ENCODE measurements at places on chromosomes 11 and 22.

GRCh38 chr22:38479096-38479837 lies 11.4 kb downstream of the KDELR3 start:
- DNase-seq = no peak

GRCh38 chr11:109648804-109649203 lies 226.8 kb downstream of the C11orf87 start:
- no peak for DNase-seq

- no peak for DNase-seq
Observed at GRCh38 chr22:32932176-32932575, 126.0 kb downstream of the SYN3 start.

DNA sequence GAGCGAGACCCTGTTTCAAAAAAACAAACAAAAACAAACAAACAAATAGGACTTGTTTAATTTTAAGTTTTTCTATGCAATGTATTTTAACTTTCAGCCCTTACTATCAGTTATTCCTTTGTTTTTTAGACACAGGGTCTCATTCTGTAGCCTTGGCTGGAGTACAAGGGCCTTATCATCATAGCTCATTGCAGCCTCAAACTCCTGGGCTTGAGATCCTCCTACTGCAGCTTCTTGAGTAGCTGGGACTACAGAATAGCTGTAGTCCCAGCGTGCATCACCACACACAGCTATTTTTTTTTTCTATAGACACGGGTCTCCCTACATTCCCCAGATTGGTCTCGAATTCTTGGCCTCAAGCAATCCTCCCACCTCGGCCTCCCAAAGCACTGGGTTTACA lies 44.5 kb downstream of the PIK3C2A start:
- DNase-seq = no peak

DNA sequence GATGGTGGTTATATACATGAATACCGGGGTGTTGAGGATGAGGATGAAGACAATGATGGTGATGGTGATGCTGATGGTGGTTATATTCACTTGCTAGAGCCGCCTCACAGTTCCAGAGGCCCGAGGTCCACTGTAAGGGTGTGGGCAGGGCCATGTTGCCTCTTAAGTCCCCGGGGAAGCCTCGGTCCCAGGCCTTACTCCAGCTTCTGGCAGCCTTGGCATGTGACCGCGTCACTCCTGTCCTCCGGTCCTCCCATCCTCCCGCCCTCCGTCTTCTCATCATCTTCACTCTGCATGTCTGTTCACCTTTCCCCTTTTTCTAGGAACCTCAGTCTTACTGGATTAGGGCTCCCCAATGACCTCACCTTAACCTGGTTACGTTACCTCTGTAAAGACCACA lies 54.6 kb downstream of the IGLL1 start:
- no peak for DNase-seq

GRCh38 chr22:49514641-49515040 lies 313.0 kb downstream of the BRD1 start:
- no peak for DNase-seq

GRCh38 chr22:50417411-50418210 lies 57.2 kb downstream of the SBF1 start:
- no peak for DNase-seq

GRCh38 chr11:103944251-103944940 lies 92.0 kb upstream of the DDI1 start:
- DNase-seq = no peak

GRCh38 chr22:41801886-41802285 lies 1.4 kb downstream of the CCDC134 start:
- no peak for DNase-seq

DNA sequence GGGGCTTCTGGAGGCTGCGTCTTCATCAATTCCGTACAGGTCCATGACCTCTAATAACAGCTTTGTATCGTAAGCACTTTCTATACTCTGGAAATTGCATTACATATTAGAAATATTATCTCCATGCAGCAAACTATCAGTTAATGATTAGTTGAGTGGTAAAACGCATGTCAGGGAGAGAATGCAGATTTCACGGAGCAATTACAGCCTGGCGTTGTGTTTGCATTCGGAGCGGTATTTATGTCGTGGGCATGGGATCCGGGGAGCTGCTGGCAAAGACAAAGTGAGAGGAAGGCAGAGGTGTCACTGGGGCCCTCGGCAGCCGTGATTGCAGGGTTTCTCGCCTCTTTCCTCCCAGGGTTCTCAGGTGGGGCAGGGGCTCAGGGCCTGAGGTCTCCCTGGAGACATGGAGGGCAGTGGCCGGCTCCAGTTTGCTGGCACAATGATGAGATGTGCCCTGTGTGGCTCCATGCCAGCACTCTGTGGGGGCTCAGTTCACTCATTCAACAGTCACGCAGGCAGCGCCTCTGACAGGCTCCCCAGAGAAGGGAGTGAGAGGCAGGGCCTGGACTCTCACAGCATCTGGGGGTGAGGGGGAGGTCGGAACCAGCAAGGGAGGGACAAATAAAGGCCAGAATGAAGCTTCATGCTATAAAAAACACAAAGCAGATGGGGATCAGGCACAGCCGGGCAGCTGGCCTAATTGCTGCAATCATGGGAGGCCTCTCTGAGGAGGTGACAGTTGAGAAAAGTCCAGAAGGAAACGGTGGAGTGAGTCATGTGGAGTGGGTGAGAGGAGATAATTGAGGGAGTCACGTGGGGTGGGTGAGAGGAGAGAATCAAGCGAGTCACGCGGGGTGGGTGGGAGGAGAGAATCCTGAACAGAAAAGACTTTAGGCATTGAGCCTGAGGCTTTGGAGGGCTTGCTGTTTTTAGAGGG lies 1002.7 kb downstream of the BRD1 start:
- no peak for DNase-seq

- no peak for DNase-seq
Observed at GRCh38 chr22:19657252-19658056, 56.8 kb upstream of the SEPTIN5 start.

- DNase-seq = no peak
Observed at GRCh38 chr11:80109031-80109430, 668.2 kb upstream of the TENM4 start.

DNA sequence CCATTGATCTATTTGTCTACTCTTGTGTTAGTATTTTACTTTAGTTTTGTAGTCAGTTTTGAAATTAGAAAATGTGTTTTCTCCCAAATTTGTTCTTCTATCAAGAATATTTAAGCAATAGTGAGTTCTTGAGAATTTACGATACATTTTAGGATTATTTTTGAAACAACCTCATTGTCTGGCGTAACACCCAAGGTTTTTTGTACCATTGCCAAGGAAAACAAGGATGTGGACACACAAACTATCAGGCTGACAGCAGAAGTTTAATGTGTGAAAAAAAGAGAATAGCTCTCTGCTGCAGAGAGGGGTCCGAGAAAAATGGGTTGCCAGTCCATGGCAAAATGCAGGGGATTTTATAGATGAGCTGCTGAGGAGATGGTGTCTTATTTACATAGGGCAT lies 865.1 kb upstream of the CNTN5 start:
- DNase-seq = no peak

DNA sequence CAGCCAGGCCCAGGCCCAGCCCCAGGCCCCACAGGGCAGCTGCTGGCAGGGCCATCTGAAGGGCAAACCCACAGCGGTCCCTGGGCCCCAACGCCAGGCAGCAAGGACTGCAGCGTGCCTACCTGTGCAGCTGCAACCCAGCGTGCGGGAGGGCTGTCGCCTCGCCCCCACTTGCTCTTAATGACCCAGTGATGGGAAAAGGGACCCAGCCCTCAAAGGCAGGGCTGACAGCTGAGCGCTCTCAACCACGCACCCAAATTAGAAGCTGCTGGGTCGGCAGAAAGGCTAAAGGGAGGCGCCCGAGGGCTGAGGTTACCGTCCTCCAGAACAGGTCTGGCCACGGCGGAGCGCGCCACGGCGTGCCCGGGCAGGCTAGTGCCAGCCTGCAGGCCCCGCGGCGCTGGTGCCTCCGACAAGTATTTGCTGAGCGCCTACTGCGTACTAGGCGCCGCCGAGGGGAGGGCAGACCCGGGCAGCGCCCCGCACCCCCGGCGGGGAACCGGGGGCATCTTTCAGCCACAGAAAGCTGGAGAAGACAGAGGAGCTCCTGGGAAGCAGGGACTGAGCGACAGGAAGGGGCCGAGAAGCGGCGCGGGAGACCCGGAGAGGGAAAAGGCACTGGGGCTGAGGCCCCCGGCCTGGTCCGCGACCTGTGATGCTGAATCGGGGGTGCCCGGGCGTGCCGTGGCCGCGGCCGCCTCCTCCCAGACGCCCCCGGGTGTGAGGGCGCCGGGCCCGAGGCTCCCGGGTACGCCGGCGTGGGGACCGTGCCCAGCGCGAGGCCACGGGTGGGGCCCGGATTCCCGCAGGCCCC lies 773 bp downstream of the HRAS start:
- no peak for DNase-seq

DNA sequence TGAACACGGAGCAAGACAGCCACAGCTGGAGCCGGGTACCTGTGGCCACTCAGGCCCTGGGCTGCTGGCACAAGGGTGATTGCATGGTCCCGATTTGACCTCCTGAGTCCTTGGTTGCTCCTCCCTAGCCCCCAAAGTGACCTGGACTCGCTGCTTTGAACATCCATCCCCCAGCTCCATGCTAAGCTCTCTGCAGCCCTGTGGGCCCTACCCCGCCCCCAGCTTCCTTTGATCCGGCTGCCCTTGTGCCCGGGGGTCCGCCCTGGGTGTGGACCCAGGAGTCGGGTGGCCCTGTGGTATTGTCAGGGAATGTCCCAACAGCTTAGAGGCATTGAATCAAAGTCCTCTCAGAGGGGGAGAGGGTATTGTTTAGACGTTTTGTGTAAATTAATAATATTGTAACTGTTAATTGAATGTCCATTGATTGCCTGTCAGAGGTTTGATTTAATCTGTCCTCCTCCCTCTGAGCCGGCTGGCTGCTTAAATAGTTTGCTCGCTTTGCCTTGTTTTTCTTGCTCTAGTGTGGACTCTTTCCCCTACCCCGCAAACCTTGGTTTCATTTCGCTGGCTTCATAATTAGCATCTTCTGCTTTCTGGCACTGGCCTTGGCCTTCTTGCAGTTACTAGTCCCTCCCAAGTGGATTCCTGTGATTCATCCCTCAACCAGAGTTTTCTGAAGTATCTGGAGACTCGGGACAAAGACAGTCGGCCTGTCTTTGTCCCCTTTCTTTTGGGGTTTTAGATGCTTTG lies 20.7 kb downstream of the GRIK4 start:
- DNase-seq = no peak

DNA sequence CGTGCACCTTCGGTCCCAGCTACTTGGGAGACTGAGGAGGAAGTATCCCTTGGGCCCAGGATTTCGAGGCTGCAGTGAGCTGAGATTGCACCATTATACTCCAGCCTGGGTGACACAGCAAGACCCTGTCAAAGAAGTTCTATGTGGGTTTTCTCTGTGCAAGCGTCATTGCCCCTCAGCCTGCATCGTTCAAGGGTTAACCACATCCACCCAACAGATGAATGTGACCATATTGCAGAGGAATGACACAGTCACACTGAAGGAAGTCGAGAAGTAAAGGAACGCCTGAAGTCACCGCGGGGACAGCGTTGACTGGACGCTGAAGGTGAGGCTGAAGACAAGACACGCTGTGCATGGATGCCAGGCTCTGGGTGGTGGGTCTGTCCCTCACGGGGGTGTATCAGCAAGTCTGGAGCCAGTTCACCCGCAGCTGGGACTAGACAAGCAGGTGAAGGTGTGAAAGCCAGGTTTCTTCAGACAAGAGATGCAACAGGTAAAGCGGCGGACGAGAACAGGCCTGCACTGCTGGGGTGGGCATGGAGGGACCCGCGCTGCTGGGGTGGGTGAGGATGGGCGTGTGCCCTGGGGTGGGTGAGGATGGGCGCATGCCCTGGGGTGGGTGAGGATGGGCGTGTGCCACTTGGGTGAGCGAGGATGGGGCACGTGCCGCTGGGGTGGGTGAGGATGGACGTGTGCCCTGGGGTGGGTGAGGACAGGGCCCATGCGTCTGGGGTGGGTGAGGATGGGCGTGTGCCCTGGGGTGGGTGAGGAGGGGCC lies 36.5 kb upstream of the TOLLIP start:
- DNase-seq = no peak

DNA sequence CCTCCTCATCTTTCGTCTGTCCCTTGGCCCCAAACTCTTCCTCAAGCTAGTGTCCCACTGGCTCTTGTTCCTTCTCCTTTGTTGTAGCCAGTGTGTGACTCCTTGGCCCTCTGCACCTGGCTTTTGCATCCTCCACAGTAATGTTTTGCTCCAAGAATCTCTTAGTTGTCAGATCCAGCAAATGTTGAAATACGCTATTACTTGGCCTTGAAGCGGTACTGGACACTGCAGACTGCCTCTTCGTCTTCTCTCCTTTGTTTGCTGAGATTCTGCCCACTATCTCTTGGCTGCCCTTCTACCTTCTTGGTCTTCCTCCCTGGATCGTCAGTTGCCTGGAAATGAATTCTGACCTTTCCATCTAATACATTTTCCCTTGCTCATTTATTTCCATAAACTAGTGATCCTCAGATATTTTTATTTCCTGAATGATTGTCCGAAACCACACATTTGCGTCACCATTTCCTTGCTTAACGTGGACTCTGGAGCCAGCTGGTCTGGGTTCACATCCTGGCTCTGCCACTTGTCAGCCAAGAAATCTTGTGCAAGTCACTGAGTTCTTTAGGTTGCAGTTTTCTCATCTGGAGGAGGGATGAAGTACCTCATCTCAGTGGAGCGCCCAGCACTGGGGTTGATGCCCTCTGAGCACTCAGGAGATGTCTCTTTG lies 113.6 kb downstream of the LDLRAD3 start:
- no peak for DNase-seq

- no peak for DNase-seq
Observed at GRCh38 chr11:96023275-96023674, 99.4 kb upstream of the MTMR2 start.

DNA sequence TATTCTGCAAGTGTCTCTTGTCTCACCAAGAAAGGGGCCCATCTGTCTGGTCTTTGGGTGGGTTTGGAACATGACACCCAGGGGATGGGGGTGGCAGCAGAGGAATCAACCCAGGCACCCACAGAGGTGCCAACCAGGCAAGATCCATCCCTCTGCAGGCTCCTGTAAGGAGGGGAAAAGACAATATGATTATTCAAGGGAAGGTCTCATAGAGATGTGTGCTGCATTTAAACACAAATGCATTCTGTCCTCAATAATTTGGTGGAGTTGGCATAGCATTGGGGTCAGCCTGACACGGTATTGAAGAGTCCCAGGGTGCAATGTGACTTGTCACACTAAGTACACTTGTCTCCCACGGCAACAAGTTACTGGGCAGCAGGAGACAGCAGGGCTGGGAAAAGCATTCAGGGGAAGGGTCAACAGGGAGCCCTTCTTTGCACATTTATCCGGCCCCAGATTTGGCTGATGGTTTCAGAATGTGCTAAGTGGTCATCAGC lies 33.1 kb upstream of the SPON1 start:
- DNase-seq = no peak

Measured in stimulated activated CD4-positive, alpha-beta T cell treated with anti-CD3 and anti-CD28 coated beads, Interleukin-12 subunit alpha, Interleukin-12 subunit beta, amount 100 ng/mL, for 24 hours (primary cell).